ENCODE measurements at places on chromosomes 7 and 10. TPM values are rescaled to one million over a fixed set of nuclear protein-coding genes. Genes with fewer than 3 reads are reported as not detected.

UNCX gene
- not detected for total RNA-seq

SHH gene
- 0.43 TPM for total RNA-seq

CALML5 gene
- not detected for total RNA-seq

ANKRD30A gene
- total RNA-seq = 0.86 TPM

TMEM236 gene
- total RNA-seq = 0.06 TPM

All from A549 treated with Hydrocortisone at 1 μM for 4 hours (cell line).